ENCODE measurements at places on chromosomes 16 and 17.

DNA sequence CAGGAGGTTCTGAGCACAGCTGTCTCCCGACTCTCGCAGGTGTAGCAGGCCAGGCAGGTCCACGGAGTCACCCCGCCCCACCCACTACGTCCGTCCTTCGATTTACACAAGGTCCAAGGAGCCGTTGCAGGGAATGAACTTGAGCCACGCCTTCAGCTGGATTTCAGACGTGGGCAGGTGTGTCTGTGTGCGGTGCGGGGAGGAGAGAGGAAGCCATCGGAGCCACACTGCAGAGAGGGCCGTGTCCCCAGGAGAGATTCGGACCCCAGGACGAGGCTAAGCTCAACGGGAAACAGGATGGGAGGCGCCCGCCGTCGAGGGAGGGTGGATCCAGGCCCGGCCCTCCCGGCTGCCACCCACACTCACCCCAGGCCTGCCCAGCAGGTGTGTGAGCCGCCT is 50.3 kb downstream of the RPH3AL start:
- DNase-seq: no peak

DNA sequence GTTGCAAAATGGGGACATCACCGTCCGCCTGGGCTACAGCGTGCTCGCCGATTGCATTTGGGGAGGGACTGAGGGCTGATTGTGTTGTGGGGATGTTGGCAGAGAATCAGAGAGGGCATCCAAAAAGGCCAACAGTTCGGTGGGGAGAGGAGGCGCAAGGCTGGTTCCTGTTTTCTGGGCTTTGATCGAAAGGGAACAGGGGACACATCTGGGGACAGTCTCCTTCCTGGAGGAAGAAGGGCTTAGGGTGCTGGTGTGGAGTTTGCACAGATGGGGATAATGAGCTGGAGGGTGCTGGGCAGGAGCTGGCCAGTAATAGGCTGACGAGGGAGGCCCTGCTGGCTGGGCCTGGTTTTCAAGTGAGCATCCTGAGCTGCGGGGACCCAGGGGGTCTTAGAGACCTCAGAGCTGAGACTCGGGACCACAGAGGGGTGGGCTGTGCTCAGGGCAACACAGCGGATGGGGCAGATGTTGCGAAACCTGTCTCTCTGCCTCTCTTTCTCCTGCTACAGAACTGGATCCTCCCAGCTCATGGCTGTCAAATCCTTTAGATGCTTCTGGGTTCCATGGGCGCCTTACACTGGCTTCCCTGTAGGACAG is 288.7 kb downstream of the SEC14L1 start:
- no peak for DNase-seq

GRCh38 chr17:5703736-5704135 is 119.4 kb upstream of the NLRP1 start:
- DNase-seq: no peak

GRCh38 chr17:37430051-37430627 is 23.5 kb downstream of the TADA2A start:
- peak; percentile 44 for DNase-seq

DNA sequence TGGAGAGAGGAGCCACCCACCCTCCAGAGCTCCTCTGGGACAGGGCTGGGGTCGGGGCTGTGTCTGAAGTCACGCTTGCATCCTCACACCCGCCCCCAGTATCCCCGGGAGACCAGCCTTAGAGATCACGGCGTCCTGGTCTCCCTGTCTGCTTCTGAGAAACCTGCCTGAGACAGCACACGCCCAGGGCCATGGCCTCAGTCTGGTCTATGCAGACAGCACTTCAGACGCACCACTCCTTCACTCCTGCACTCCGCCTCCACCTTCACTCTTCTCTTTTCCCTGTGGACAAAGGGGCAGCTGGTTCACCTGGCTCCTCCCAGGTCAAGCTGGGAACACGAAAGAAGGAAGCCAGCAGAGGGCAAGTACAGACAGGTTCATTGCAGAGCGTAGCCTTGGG is 248.0 kb upstream of the GSE1 start:
- DNase-seq: no peak

- no peak for DNase-seq
Measured at GRCh38 chr16:66886914-66887313, 6.6 kb downstream of the PDP2 start.

DNA sequence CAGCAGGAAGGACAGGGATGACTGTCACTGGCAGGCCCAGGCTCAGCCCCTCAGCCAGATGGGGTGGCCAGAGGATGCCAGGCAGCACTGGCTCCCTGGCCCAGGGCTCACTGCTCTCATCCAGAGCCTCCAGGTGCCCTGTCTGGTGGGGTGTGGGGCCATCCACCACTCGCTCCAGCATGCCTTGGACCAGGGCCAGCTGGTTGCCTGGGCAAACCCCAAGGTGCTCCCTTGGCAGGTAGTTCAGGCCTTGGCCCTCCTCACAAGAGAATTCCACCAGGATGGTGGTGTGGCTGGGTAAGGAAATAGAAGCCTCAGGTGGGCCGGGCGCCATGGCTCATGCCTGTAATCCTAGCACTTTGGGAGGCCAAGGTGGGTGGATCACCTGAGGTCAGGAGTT is 29.4 kb downstream of the LGALS9 start:
- no peak for DNase-seq

DNA sequence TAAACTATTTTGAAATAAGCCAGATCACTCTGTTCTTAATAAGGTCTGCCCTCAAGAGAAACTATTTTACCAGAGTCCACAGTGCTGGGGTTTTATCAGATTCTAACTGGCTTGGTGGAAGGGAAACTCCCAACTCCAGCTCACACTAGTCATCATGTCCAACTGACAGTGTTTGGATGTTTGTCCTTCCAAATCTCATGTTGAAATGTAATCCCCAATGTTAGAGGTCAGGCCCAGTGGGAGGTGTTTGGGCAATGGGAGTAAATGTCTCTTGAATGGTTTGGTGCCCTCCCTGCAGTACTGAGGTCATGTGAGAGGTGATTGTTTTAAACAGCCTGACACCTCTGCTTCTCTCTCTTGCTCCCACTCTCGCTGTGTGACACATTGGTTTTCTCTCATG is 1301.0 kb upstream of the CDH8 start:
- no peak for DNase-seq

- DNase-seq: no peak
Measured at GRCh38 chr17:42908872-42909700, 8.5 kb downstream of the G6PC1 start.

GRCh38 chr17:44672479-44673093 is 16.3 kb downstream of the MEIOC start:
- DNase-seq: peak; percentile 35

DNA sequence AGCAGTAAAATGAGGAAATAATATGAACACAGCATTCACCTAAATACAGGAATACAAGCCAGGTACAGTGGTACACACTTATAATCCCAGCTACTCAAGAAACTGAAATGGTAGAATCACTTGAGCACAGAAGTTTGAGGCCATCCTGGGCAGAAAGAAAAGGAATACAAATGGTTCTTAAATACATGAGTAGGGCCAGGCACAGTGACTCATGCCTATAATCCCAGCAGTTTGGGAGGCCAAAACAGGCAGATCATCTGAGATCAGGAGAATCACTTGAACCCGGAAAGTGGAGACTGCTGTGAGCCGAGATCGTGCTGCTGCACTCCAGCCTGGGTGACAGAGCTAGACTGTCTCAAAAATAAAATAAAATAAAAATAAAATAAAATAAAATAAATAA is 23.0 kb upstream of the SMG8 start:
- DNase-seq: no peak

- no peak for DNase-seq
Measured at GRCh38 chr17:37576281-37576680, 32.9 kb downstream of the SYNRG start.

DNA sequence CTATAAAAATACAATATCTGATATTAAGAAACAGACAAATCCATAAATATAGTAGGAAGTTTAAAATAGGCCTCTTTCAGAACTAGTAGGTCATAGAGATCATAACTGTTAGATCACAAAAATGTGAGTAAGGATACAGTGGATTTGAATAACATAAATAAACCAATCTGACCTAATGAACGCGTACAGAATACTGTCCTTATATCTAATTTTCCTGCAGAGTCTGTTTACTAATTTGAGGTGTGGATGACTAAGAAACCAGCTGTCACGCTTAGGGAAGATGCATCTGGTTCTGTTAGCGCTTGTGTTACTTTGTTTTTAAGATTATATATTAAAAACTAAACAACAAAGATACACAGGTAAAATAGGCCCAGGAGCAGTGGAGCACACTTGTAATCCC is 14.8 kb downstream of the CPD start:
- DNase-seq: no peak

GRCh38 chr17:75307957-75308731 is 18.9 kb upstream of the SLC25A19 start:
- DNase-seq: no peak

GRCh38 chr16:84508502-84508901 is 4.0 kb upstream of the MEAK7 start:
- DNase-seq: no peak

DNA sequence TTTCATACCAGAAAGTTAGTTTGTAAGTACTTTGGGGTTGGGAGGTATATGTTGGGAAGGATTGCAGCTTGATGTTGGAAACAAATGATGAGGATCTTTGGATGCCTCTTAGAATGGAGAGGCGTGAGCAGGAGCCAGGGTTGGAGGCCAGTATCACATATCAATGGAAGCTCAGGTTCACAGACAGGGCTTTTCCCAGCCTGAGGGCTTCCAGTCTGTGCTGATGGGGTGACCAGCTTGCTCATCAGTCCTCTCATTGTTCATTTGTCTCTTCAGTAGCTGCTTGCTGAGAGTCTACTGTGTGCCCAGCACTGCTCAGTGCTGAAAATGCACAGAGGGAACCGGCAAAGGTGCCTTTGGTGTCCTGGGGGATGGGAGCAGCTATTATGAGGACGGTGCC is 5.8 kb downstream of the DNAAF1 start:
- DNase-seq: no peak

GRCh38 chr17:13864521-13864920 is 204.8 kb upstream of the COX10 start:
- DNase-seq: peak; percentile 70

DNA sequence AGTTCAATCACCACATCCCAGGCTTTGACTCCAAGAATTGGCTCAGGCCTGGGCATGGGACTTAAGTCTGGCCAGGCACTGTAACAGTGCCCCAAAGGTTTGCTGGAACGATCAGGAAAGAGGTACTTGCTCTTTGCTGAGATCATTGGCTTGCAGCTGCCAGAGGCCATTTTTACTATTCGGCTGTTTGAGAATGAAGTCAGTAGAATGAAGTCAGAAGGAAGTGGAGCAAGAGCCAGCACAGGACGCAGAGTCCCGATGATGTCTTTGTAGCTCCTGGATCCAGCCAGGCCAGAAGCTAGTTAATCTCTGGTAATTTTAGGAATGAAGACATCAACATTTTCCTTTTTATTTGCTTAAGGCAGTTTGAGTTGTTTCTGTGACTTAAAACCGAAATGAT is 195.5 kb downstream of the RAB11FIP4 start:
- peak; percentile 25 for DNase-seq

- DNase-seq: no peak
Measured at GRCh38 chr16:87982581-87983041, 31.4 kb downstream of the BANP start.

- peak; percentile 53 for DNase-seq
Measured at GRCh38 chr17:50206604-50207293, 5.3 kb upstream of the COL1A1 start.

- no peak for DNase-seq
Measured at GRCh38 chr16:87602001-87602775, at the start of gene JPH3. JPH3 (plus strand) TSS chr16:87602508; CDS start chr16:87603147, 639 bp downstream.

- no peak for DNase-seq
Measured at GRCh38 chr17:71710816-71711215, 410.0 kb upstream of the SOX9 start.

- no peak for DNase-seq
Measured at GRCh38 chr17:6177941-6178694, 107.9 kb downstream of the WSCD1 start.

- DNase-seq: peak; percentile 49
Measured at GRCh38 chr17:5019475-5019956, 15.7 kb downstream of the SLC52A1 start.

DNA sequence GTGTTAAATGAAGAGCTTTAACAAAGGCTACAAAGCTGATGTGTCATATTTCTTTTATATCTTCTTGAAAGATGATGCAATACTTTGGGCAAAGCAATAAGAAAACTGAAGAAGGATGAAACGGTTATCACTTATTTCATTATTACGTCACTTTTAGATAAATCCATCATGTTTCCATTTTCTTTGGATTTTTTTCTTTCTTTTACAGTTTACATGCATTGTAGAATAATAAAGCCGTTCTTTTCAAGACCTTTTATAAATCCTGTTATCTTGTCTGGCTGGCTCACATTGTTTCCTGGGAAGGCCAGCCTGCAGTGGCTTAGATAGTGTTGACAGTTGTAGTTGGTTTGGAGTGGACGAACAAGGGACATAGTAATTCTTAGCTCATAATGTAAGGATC is 28.9 kb downstream of the TANC2 start:
- DNase-seq: no peak

DNA sequence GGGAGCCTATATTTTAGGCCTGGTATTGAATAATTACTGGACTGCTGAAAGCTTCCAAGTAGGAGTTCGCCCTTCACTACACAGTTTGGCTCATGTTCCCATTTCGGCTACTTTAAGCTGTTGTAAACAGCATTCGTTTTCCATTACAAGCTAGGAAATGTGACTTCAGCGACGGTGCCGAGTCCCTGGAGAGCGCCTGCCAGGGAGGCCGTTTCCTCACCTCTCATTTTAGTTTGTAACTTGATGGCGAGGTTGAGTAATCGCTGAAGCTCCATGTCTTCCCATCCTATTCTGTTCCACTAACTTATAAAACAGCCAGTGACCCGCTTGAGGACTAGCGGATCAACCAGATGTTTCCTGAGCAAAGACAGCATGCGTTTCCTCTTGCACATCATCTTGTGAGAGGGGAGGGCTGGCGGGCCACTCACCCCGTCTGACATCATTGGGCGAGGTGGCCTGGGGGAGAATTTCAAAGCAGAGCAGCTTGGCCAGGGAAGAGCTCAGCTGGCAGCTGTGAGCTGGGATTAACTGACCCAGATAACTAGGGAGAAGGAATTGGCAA is 32.9 kb downstream of the PCTP start:
- DNase-seq: peak; percentile 74

DNA sequence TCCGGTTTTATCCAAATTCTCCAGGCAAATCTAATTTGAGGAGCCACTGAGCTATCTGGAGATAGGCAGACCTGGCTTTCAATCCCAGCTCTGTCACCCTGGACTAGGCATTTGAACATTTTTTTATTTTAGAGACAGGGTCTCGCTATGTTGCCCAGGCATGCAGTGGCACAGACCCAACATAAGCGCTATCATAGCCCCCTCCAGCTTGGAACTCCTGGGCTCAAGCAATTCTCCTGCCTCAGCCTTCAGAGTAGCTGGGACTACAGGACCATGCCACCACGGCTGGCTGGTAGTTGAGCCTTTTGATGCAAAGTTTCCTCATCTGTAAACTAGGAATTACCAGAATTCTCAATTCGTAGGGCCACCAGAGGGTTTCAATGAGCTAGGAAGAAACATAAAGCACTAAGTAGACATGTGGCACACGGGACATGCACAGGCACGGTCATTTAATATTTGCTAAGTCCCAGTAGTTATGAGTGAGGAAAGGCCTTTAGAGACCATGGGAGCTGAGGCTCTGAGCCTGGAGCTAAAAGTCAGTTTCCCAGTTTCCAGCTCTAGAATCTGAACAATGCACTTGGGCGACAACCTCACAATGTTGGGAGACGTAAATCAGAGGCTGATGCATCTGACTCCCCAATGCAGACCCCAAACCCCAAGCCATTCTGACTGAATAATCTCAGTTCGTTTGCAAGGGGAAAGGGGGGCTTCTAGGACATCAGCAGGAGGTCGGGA is 1.1 kb downstream of the ELOB start:
- DNase-seq: no peak
